ENCODE measurements at places on chromosomes 7 and 10. TPM values are rescaled to one million over a fixed set of nuclear protein-coding genes. Genes with fewer than 3 reads are reported as not detected.

GRCh38 chr7:130441408-130441869, 623 bp upstream of the CEP41 start:
- DNase-seq: no peak

- no peak for DNase-seq
Observed at GRCh38 chr7:2905027-2905426, 60.9 kb upstream of the GNA12 start.

GRCh38 chr7:110347081-110347480, 743.8 kb upstream of the LRRN3 start:
- DNase-seq: no peak

GRCh38 chr7:120079704-120080103, 193.3 kb upstream of the KCND2 start:
- no peak for DNase-seq

DNA sequence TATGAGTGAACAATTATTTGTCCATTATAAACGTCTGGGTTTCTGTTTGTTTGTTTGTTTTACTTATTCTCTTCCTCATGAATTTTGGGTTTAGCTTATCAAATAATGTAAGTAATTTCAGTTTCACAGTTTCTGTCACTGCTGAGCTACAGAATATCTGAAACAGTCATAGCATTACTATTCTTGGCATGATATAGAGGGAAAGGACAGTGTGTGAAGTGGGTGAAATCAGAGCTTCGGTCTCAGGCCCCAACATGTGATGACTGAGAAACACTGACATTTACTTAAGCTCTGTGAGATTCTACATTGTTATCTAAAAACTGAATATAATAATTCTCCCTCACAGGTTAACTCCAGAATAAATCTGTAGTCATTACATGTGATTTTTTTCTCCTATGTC, 8.8 kb upstream of the OR6V1 start:
- no peak for DNase-seq

GRCh38 chr7:78607099-78607498, 808.5 kb downstream of the PHTF2 start:
- no peak for DNase-seq

- DNase-seq: no peak
Observed at GRCh38 chr7:75536491-75536890, 44.4 kb downstream of the SPDYE5 start.

GRCh38 chr10:109430043-109430760, 493.1 kb downstream of the XPNPEP1 start:
- no peak for DNase-seq

DNA sequence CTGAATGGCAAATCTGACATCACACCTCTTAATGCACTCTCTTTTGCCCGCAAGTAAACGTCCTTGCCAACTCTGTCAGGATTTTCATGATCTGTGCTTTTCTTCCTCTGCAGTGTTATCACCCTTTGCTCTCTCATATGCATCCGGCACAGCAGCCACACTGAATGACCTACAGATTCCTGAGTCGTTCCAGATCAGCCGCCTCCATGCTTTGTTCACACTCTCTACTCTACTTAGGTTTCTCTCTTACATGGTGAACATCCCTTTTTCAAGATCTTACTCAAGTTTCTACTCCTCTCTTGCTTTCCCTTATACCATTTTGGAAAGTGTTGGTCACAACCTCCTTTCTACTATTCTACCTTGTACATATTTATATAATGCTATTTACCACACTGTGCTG, 127.7 kb upstream of the AOAH start:
- no peak for DNase-seq

- no peak for DNase-seq
Observed at GRCh38 chr10:35398355-35398754, 62.0 kb downstream of the CCNY start.

GRCh38 chr10:37490266-37490665, 364.9 kb downstream of the ANKRD30A start:
- no peak for DNase-seq

DNA sequence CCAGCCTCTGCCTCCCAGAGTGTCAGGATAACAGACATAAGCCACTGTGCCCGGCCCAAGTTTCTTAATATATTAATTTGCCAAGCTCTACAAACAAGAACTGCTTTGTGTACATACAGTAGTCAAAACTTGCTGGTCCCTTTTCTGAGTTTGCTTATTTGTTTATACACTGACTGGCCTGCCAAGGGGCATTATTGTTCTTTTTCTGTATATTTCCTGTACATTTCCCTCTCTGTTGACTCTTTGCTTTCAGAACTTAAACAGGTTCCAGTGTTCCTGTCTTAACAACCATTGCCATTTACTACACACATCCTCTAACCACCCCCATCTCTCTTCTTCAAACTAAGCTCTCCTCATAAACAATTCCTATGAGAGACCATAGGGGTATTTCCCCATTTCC, 61.5 kb upstream of the RPA3 start:
- DNase-seq: no peak

- no peak for DNase-seq
Observed at GRCh38 chr10:49408519-49409306, 12.8 kb upstream of the DRGX start.

DNA sequence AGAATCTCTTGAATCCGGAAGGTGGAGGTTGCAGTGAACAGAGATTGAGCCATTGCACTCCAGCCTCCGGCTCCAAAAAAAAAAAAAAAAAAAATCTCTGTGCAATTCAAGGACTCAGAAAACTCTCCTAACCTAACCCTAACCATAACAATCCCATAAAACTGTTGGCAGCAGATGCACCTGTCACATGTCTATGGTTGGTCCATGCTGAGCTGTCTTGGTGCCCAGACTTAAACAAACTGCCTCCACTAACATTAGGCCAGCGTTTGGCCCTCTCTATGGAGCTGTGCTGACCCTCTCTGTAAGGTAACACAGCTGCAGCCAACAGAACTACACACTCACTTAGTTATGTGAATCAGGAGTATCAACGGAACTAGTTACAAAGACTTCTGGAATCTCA, 132.5 kb upstream of the PTER start:
- no peak for DNase-seq

DNA sequence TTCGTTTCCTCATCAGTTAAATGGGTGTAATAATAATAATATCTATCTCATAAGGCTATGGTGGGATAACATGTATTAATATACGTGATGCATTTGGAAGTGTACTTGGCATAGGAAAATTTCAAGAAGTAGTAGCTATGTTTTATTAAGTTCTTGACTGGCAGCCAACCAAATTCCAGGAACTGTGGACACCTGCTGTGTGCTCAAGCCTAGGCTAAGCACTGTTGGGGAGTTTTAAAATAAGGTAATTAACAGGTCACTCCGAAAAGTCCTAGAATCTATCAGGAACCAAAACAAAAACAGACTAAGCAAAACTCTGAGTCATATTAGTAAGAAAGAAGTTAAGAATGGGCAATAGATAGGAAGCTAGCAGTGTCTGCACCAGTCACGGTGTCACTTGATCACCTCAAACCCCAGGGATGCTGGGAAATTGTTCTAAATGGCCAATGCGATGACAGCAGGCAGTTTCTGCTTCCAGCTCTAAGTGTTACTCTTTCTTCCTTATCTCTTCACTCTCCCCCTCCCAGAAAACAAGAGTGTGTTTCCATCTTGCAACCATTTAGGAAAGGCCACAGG, 92.0 kb upstream of the GDF10 start:
- no peak for DNase-seq

DNA sequence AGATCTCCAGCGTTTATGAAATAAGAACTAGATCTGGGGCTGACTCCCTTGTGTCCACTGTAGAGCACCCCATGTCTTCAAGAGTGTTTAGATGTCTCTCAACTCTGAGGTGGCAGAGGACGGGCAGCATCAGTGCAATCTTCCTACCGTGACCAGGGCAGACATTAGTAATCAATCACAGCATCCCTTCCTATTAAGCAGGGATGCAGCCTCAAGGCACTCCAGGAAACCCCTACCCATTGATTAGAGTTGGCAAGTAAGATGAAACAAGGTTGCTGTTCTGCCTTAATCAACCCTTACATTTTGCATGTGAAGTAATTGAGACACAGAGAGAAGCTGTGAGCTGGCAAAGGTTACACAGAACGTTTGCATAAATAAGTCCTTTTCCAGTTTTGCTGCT, 283.7 kb upstream of the ZMIZ1 start:
- DNase-seq: no peak

DNA sequence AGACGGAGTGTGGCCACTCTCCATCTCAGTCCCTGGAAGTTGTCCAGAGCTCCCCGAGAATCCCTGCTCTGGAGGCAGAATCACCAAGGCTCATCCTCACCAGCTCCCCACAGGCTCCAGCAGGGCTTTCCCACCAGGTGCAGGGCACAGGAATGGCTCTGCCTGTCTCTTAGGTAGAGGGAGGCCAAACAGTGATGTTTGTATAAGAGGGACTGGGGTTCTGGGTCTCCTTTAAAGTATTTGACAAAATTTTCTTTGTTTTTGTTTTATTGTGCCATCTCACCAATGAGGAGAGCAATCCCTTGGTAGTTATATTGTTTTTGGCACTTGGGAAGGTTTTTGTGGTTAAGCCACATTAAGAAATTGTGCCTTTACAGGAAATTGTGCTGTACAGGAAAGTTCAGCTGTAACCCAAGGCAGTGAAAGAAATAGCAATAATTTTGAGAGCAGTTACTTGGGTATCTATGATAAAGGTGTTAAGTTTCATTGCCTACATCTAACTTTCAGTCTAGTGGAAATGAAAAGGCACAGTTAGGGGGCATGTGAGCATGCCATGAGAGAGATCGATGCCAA, 219.3 kb upstream of the PRSS58 start:
- no peak for DNase-seq

ANK3 gene
- total RNA-seq: 103 TPM

DEPP1 gene
- 17.1 TPM for total RNA-seq

BICC1 gene
- total RNA-seq: 1.7 TPM

DLX6 gene
- not detected for total RNA-seq

HOXA11 gene
- total RNA-seq: 3.1 TPM

NACAD gene
- 1.5 TPM for total RNA-seq

SPDYE8 gene
- total RNA-seq: not detected

CFAP69 gene
- 3.5 TPM for total RNA-seq

ADAM12 gene
- total RNA-seq: 0.61 TPM

C10orf90 gene
- total RNA-seq: not detected

Measured in left colon (tissue), 2 donors.